Left kidney (tissue), 8 donors: ENCODE measurements at places on chromosomes 2 and 18. TPM values are rescaled to one million over a fixed set of nuclear protein-coding genes. Genes with fewer than 3 reads are reported as not detected.

INHA gene
- polyA plus RNA-seq, result 2.0 TPM

SERPINB11 gene
- not detected for polyA plus RNA-seq

SLC4A5 gene
- polyA plus RNA-seq, result 3.7 TPM

MRPS9 gene
- polyA plus RNA-seq, result 59.9 TPM

SLC9A2 gene
- 8.0 TPM for polyA plus RNA-seq

NLRC4 gene
- 1.0 TPM for polyA plus RNA-seq

RBM45 gene
- 32.3 TPM for polyA plus RNA-seq

WDR35 gene
- 43.1 TPM for polyA plus RNA-seq

POTEC gene
- 0.03 TPM for polyA plus RNA-seq

PER2 gene
- 8.2 TPM for polyA plus RNA-seq

CCDC178 gene
- 1.6 TPM for polyA plus RNA-seq

LPIN2 gene
- polyA plus RNA-seq, result 37.9 TPM

PIEZO2 gene
- 23.7 TPM for polyA plus RNA-seq

PLCD4 gene
- polyA plus RNA-seq, result 11.9 TPM

UCN gene
- polyA plus RNA-seq, result 0.65 TPM

GPC1 gene
- polyA plus RNA-seq, result 28.1 TPM

LHCGR gene
- 0.37 TPM for polyA plus RNA-seq

DSG2 gene
- 55.9 TPM for polyA plus RNA-seq

AKAIN1 gene
- not detected for polyA plus RNA-seq

C2orf72 gene
- polyA plus RNA-seq, result 4.0 TPM

MLPH gene
- polyA plus RNA-seq, result 3.6 TPM

EFR3B gene
- polyA plus RNA-seq, result 9.9 TPM

GRB14 gene
- 62.5 TPM for polyA plus RNA-seq

UGT1A5 gene
- polyA plus RNA-seq, result not detected

GAD1 gene
- polyA plus RNA-seq, result 1.4 TPM

GPR45 gene
- polyA plus RNA-seq, result not detected

SLC30A3 gene
- polyA plus RNA-seq, result 6.2 TPM

SLC40A1 gene
- polyA plus RNA-seq, result 121 TPM

ICA1L gene
- 24.4 TPM for polyA plus RNA-seq

ANO7 gene
- 2.5 TPM for polyA plus RNA-seq

KIF1A gene
- 11.1 TPM for polyA plus RNA-seq

LBX2 gene
- polyA plus RNA-seq, result 3.1 TPM

ALK gene
- 0.55 TPM for polyA plus RNA-seq

EFHD1 gene
- polyA plus RNA-seq, result 55.4 TPM

MYO3B gene
- 7.8 TPM for polyA plus RNA-seq

POTEJ gene
- not detected for polyA plus RNA-seq

CCDC74B gene
- 14.4 TPM for polyA plus RNA-seq

CCL20 gene
- polyA plus RNA-seq, result 0.48 TPM

AFF3 gene
- 26.6 TPM for polyA plus RNA-seq

LDLRAD4 gene
- 9.7 TPM for polyA plus RNA-seq

FAHD2B gene
- polyA plus RNA-seq, result 32.4 TPM

IL36RN gene
- polyA plus RNA-seq, result 0.07 TPM

HNMT gene
- 78.8 TPM for polyA plus RNA-seq

NAT8 gene
- 18.6 TPM for polyA plus RNA-seq

GBX2 gene
- 0.52 TPM for polyA plus RNA-seq

NTSR2 gene
- not detected for polyA plus RNA-seq

ECEL1 gene
- 12.4 TPM for polyA plus RNA-seq

ADAM23 gene
- 6.9 TPM for polyA plus RNA-seq

C2orf66 gene
- 0.98 TPM for polyA plus RNA-seq

LYG1 gene
- polyA plus RNA-seq, result 4.2 TPM

CCDC102B gene
- polyA plus RNA-seq, result 8.8 TPM
